Mesothelial cell of epicardium (in vitro differentiated cells): ENCODE measurements at places on chromosomes 5 and 9. TPM values are rescaled to one million over a fixed set of nuclear protein-coding genes. Genes with fewer than 3 reads are reported as not detected.

Gene TRIM7
- 0.57 to 0.72 TPM (median 0.62 TPM) in 3 replicates for total RNA-seq

DNA sequence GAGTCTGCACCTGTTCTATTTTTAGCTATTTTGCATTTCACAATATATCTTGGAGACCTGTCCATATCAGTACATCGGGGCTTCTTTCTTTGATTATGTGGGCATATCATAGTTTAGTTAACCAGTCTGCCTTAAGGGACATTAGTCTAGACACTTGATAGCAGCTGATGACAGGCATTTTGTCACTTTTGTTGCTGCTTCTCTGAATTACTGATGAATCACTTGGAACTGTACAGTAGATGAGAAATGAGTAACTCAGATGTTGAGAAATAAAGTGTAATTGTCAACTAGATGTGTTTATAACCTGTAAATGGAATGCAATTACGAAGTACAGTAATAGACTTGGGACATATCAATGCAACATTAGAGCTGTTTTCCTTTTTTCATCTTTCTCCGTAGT, 7.1 kb downstream of the ZFP2 start:
- no peak for DNase-seq

- no peak for DNase-seq
Observed at GRCh38 chr5:74605759-74606158, 34.8 kb downstream of the ENC1 start.

- no peak for DNase-seq
Observed at GRCh38 chr5:167472566-167473108, 818.8 kb upstream of the WWC1 start.

GRCh38 chr5:53291528-53291927, 182.0 kb upstream of the MOCS2 start:
- DNase-seq, result no peak
